Stimulated activated CD4-positive, alpha-beta T cell treated with anti-CD3 and anti-CD28 coated beads, Interleukin-4, amount 100 ng/mL, for 4 hours (primary cell): ENCODE measurements at places on chromosomes 16 and 17.

DNA sequence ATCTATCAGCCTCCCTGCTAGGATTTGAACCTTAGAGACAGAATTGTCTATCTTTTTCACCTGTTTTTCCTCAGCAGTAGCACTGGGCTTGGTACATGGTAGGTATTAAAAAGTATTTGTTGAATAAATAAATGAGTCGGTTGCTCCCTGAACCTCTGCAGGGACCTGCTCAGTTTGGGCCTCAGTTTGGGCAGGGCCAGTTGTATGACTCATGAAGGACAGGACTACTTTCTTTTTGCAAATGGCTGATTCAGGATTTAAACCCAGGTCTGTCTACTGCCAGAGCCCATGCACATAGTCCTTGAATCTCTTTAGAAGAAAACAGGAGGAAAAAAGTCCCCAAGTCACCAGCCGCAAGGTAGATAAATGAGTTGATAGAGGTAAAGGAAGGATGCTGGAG is 3.1 kb downstream of the MMP2 start:
- no peak for DNase-seq

- DNase-seq: peak; percentile 38
Observed at GRCh38 chr17:16027708-16028584, 28.3 kb downstream of the TTC19 start.

GRCh38 chr17:81863833-81864768 is 3.8 kb upstream of the P4HB start:
- DNase-seq: no peak

GRCh38 chr17:51371732-51372151 is 111.4 kb downstream of the UTP18 start:
- DNase-seq: peak; percentile 15

GRCh38 chr16:57092786-57093411 is 516 bp downstream of the CPNE2 start:
- DNase-seq: peak; percentile 54

GRCh38 chr17:43085474-43085873 is 39.7 kb downstream of the BRCA1 start:
- DNase-seq: no peak
